CD4-positive, alpha-beta T cell treated with Interleukin-17A for 4 hours (primary cell): ENCODE measurements at places on chromosomes 16 and 17.

- DNase-seq: no peak
Measured at GRCh38 chr17:53227514-53227913, 595.2 kb upstream of the KIF2B start.

- no peak for DNase-seq
Measured at GRCh38 chr16:52727849-52728248, 180.9 kb upstream of the TOX3 start.

DNA sequence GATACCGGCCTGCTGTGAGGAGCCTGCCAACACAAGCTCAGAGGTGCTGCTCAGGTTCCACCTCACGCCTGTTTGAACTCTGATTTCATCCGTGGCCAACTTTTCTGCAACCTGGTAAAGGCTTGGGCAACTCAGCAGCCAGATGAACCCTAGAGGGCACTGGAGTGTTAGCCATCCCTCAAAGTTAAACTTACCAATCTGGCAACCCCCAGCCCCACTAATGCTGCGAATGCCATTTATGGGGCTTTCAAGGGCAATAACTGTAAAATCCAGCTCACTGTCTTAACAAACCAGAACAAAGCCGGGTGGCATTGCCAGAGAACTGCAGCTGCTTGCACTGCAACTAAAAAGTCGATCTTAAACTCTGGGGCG, 105.5 kb downstream of the AXIN2 start:
- peak; percentile 47 for DNase-seq

GRCh38 chr16:14117051-14117450, 45.9 kb downstream of the MRTFB start:
- DNase-seq: no peak

DNA sequence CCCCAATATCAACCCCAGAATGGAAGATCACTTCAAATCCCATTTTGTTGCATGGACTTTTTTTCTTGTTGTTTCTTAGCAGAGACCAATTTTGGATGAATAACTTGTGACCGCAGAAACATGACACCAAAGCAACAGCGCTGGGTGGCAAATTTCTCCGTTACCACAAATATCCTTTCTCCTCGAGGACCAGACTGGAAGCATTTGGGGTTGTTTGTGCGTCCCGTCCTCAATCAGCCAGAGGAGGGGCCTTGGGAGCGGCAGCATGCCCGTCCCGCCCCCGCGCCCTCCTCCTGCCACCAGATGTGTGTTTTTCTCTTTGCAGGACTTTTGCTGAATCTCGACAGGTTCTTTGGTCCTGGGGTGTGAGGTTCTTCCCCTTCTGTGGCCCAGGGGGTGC, 282.5 kb upstream of the FOXF1 start:
- no peak for DNase-seq

- no peak for DNase-seq
Measured at GRCh38 chr17:80068301-80069222, 32.1 kb downstream of the CCDC40 start.

DNA sequence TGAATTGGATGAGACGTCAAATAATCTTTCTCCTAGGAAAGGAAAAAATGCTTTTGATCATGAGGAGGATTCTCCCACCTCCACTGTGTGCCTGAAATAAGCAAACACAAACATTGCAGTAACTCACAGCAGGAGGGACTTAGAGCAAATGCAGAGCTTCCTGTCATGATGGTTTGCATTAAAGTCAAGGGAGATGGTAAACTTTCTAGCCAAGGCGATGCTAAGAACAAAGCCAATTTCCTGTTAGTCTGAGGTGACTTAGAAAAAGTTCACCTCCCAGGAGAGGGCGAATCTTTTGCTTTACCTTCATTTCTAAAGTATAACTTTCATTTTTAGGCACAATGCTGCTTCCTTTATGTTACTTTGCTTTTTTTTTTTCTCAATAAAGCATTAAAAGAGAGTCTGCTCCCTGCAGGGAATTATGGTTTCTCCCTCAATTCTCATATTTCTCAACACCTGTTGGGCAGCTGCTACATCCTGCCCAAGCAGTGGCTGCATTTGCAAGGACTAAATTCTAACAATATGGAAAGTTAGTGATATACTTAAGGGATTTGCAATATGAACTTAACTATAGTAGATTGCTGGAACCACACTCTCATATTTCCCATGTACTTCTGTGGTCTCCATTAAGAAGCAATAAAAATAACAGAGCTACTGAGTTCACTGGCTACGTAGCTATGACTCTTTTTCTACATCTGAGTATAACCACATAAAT, 175.6 kb downstream of the PCTP start:
- DNase-seq: no peak

DNA sequence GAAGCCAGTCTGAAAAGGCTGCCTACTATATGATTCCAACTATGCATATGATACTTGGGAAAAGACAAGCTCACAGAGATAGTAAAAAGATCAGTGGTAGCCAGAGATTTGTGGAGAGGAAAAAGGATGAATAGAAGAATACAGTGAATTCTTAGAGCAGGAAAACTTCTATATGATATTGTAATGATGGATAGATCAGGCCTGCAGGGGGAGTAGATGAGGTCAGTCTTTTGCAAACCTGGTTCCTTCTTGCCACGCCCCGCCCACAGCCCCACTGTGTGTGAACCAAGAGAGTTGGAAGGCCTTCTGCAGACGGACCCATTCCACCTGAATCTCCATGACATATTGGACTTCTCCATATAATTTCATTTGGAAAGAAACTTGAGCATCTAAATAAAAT, 761 bp upstream of the CCL8 start:
- DNase-seq: no peak

- no peak for DNase-seq
Measured at GRCh38 chr16:11721781-11722467, 20.7 kb downstream of the TXNDC11 start.

DNA sequence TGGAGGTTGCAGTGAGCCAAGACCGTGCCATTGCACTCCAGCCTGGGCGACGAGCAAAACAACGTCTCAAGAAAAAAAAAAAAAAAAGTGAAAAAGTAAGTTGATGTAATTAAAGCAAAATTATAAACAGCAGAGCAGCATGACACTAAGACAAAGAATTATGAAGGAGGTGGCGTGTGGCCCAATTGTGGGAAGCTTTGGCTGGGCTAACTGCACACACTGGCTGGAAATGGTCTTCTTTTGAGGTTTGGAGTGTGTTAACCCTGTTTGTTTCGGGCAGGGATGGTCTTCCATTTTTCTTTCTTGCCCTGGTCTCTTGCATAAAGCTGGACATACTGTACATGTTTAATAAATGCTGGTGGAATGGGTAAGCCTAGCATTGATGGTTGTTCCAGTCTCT, 54.8 kb downstream of the RAP1GAP2 start:
- DNase-seq: no peak

- peak; percentile 88 for DNase-seq
Measured at GRCh38 chr17:28842282-28843012, at the start of gene FAM222B. Gene FAM222B (minus strand): TSS chr17:28842790. CDS start chr17:28766667, 76,123 bp downstream.

DNA sequence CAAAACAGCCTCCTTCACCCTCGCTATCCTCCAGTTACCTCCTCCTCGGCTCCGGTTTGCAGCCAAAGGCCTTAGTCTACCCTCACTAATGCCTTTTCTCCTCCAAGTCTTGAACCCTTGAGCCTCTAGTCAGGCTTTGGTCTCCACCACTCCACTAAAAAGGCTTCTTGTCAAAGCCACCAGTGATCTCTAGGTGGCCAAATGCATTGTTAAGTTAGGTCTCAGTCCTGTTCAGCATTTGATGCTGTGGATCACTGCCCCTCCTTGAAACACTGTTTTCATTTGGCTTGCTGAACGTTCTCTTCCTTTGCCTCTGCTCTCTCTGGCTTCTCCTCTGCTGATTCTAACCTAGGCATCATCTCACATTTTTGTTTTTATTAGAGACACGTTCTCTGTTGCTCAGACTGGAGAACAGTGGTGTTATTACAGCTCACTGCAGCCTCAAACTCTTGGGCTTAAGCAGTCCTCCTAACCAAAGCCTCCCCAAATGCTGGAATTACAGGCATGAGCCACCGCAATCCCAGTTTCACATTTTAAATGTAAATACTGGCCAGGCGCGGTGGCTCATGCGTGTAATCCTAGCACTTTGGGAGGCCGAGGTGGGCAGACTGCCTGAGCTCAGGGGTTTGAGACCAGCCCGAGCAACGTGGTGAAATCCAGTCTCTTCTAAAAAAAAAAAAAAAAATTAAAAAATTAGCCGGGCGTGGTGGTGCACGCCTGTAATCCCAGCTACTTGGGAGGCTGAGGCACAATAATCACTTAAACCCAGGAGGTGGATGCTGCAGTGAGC, 1.1 kb downstream of the SGF29 start:
- no peak for DNase-seq

GRCh38 chr17:46869975-46870803, 18.8 kb downstream of the WNT9B start:
- DNase-seq: no peak

DNA sequence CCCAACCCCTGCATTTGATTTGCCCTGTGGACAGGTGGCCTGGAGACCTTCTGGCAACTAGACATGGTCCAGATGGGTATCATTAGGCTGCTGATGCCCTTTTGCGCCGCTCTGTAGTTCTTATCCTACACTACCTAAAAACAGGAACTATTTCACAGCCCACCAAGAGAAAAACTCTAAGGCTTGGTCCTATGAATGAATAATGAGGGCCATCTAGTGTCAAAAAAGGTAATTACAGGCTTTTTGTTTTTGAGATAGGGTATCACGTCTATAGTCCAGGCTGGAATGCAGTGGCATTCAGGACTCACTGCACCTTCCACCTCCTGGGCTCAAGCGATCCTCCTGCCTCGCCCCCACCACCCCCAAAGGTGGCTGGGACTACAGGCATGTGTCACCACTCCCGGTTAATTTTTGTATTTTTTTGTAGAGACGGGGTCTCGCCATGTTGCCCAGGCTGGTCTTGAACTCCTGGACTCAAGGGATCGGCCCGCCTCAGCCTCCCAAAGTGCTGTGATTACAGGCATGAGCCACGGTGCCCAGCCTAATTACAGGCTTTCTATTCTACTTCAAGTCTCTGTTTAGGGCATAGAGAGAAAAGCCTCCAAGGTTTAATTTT, 20.9 kb downstream of the COIL start:
- DNase-seq: no peak

GRCh38 chr16:10980813-10981212, 36.4 kb downstream of the CLEC16A start:
- no peak for DNase-seq

DNA sequence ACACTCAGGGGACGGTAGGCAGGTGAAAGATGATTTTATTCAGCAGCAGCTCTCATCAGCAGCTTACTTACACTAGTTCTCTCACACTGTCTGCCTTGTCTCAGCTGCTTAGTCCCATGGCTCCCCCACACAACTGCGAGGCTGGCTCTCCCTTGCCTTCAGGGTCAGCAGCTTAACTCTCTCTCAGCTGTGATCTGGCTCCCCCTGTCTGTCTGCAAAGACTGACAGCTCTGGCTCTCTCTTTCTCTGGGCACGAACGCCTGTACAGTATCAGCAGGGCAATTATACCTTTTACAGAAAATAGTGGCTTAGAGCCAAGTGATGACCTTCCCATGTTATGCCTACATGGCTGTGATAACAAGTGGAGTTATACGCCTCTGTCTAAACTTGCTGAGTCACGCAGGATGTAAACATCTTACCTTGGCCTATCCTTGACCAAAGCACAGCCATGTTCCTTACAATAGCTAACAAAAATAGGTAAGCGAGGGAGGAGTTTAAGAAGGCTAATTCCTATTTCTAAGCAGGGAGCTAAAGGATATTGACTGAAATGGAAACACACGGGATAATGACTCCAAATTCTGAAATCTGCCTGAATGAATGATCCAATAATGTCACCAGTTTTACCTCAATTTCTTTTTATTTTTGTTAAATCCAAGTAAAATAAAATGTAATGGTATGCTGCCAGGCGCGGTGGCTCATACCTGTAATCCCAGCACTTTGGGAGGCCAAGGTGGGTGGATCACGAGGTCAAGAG, 1.1 kb upstream of the NDUFAB1 start:
- DNase-seq: peak; percentile 20

DNA sequence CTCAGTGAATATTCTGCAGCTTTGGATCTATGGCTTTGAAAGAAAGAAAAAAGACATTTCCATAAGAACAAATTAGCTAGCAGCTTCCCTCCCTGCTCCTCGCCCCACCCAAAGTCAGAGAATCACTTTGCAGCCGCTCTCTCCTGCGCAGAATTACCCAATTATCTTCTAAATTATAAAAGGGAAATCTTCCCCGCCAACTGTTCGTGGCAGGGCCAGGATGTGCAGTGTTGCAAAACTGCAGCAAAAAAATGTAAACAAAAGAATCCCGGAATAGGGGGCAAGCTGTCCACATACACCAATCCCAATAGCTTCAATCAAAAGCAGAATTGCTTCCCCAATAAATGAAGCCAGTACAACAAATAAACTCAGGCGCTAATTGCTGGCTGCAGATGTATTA, 510.6 kb downstream of the RBFOX1 start:
- no peak for DNase-seq

DNA sequence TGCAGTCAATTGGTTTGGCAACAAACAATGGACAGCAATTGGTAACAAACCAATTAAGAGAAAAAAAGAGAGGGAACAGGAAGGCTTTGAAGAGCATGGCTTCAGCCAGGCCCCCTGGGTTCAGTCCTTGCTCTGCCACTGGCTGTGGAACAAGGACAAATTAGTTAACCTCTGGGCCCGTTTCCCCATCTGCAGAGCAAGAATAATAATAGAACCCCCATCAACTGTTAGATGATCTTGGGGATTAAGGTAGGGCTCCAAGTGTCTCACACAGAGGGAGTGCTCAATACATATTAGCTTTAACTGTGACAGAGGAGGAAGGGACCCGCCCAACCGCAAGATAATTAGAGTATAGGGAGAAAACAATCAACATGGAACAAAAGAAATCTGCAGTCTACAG, 55.2 kb downstream of the PECAM1 start:
- DNase-seq: no peak

DNA sequence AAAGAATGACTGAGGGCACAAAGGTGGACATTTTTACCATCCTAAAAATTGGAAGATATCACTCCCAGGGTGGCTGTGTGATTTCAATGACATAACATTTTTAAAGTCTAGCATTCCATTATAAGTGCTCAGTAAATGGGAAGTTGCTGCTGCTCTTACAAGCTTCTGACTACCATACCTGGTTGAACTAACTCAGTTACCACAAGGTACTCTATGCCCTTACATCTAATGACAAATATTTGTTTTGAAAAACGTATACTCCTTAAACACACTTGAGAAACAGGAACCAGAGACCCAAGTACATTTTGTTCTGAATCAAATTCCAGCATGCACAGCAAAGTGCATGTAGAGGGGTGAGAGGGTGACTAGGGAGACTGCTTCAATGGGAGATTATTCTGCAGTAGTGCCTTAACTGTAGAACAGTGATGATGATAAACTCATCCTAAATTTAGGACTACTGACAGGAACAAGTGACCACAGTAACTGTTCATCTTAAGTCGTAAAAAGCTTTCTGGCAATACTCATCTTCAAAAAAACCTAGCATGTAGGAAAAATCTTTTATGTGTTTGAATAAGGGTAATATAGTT, 83.5 kb downstream of the KANSL1 start:
- no peak for DNase-seq

- DNase-seq: no peak
Measured at GRCh38 chr17:67770539-67770938, 52.8 kb downstream of the NOL11 start.

- no peak for DNase-seq
Measured at GRCh38 chr16:59339871-59340270, 605.8 kb upstream of the GOT2 start.

- DNase-seq: no peak
Measured at GRCh38 chr16:57758331-57759117, 23.0 kb downstream of the KATNB1 start.

GRCh38 chr16:68411086-68411485, 37.2 kb downstream of the SMPD3 start:
- no peak for DNase-seq

- DNase-seq: peak; percentile 80
Measured at GRCh38 chr16:30063893-30064728, 1.4 kb upstream of the ALDOA start.

GRCh38 chr16:17850581-17851250, 380.0 kb upstream of the XYLT1 start:
- no peak for DNase-seq

GRCh38 chr16:68756239-68756915, 19.3 kb downstream of the CDH1 start:
- peak; percentile 24 for DNase-seq
